Stimulated activated naive CD8-positive, alpha-beta T cell treated with anti-CD3 and anti-CD28 coated beads, Interleukin-15, amount 100 ng/mL, for 72 hours (primary cell): ENCODE measurements at places on chromosomes 7 and 10.

DNA sequence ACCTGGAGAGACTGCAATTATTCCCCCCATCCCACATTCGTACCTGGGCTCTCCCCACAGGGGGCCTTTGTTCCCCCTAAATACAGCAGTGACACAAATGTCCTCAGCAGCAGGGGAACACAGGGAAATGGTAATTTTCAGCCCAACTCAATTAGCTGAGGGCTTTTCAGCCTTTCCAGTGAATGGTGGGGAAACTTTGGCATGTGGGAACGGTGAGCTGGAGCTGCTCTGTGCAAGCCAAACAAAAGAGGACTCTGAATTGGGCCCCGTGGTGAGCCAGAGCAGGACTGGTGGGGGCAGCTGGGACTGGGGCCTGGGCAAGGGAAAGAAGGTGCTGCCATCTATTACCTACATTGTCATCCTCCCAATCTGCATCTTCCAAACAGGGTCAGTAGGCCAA lies 51.0 kb downstream of the FBXW4 start:
- no peak for DNase-seq

- no peak for DNase-seq
These were observed 2.9 kb upstream of the RALA start for GRCh38 chr7:39620486-39620885.

- no peak for DNase-seq
These were observed 218.1 kb downstream of the WDR11 start for GRCh38 chr10:121069061-121069850.

DNA sequence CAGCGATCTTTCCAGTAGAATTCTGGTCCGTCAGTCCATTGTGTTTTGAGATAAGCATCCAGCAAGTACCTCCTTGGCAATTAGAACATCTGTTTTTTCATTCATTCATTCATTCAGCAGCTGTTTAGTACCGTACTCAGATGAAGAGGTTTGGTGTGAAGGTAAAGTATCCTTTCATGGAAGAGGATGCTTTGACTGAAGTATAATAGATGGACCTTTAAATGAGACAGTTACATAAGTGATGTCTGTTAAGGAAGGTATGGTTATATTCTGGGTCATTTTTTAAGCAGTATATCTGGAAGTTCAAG lies 1.2 kb downstream of the MAPK8 start:
- no peak for DNase-seq

GRCh38 chr7:100024020-100024619 lies 8.7 kb downstream of the ZKSCAN1 start:
- no peak for DNase-seq

GRCh38 chr10:10792681-10793080 lies 225.0 kb upstream of the CELF2 start:
- no peak for DNase-seq

- DNase-seq, result no peak
These were observed 41.8 kb downstream of the CAMK2B start for GRCh38 chr7:44283381-44284211.

DNA sequence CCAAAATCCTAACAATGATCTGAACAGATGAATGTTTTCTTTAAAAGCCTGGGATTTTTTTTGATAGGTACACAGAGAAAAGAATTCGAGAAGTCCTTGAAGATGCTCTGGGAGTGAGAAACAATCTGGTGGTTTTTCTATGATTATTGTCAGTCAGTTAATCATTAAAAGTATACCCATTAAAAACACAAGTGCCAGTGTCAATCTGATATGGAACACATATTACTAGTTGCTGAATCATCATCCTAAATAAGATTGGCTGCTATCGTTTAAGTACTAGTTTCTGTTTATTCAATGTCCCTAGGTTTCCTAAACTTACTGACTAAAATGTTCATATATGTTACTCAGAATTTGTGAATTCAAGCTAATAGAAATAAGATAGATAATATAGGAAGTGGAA lies 16.1 kb downstream of the COL28A1 start:
- no peak for DNase-seq

DNA sequence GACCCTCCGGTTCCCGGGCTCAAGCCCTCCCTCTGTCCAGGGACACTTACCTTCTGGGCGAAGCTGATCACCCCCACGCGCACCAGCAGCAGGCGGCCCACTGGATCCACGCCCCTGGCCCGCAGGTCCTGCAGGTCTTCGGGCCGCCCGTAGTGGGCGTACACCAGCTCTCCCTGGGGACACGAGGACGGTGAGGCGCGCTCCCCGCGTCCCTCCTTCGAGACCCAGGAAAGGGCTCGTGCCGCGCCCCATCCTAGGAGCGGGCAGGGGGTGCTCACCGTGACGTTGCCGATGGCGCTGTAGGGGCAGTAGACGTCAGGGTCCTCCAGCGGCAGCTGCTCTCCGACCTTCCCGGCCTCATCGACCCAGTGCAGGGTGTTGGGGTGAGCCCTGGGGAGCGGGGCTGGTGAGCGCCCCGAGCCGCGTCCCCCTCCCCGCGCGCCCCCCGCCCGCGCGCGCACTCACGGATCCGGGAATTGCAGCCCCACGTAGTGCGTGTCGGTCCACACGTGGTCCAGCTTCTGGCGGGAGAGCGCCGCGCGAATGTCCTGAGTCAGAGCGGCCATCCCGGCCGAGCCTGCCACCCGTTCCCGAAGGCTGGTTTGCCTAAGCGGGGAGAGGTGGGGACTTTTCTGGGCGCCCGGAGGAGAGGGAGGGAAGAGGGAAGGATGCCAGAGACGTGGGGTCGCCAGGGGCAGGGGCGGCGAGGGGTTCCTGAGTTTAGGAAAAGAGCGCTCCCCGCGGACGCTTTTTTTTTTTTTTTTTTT lies 8.2 kb downstream of the TFR2 start:
- peak; percentile 75 for DNase-seq

DNA sequence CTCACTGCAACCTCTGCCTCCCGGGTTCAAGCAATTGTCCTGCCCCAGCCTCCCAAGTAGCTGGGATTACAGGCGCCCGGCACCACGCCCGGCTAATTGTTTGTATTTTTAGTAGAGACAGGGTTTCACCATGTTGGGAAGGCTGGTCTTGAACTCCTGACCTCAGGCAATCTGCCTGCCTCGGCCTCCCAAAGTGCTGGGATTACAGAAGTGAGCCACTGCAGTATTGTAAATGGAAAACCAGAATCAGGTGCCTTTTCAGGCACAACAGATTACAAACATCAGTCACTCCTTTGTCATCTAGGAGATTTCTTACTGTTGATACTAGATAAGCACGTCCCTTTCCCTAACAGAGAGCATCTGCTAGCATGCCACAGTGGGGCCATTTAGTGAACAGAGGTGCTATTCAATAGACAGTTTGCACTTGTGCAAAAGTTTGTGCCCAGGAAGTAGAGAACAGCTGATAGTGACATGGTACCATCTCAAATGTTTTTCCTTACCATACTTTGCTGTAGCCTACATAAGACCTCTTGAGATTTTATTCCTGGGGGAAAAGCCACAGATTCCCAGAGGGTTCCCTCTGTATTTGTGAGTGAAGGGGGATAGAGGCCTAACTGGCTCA lies 24.5 kb upstream of the WAC start:
- DNase-seq, result no peak

DNA sequence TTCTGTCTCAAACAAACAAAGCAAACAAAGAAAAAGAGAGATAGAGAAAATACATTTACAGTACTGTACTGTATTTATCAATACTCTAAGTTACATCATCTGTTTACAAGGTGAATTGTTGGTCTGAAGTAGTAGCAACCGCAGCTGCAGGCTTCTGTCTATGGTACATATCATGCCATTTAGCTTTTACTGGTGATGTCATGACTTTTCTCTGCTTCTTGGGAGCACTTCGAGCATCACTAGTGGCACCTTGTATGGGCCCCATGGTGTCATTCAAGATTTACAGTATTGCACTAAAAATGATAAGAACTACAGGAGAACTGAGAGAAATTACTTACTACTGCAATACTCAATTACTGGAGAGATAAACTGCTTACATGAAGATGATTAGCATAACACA lies 826.9 kb downstream of the CNTNAP2 start:
- DNase-seq, result no peak

DNA sequence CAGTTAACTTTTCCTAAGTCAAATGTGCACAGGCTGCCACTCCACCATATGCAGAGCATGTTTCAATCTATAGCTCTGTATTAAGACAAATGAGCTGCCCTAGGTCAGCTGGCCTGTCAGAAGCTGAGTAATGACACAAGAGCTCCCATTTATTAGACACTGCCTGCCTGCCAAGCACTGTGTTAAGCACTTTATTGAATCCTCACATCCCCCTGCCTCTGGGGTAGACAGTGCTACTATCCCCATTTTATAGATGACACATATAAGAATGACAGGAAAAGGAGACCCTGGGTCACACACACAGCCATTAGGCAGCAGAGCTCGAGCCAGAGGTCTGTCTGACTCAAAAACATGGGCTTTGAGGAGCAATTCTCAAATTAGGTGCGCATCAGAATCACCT lies 179.8 kb upstream of the PDE1C start:
- DNase-seq, result no peak

DNA sequence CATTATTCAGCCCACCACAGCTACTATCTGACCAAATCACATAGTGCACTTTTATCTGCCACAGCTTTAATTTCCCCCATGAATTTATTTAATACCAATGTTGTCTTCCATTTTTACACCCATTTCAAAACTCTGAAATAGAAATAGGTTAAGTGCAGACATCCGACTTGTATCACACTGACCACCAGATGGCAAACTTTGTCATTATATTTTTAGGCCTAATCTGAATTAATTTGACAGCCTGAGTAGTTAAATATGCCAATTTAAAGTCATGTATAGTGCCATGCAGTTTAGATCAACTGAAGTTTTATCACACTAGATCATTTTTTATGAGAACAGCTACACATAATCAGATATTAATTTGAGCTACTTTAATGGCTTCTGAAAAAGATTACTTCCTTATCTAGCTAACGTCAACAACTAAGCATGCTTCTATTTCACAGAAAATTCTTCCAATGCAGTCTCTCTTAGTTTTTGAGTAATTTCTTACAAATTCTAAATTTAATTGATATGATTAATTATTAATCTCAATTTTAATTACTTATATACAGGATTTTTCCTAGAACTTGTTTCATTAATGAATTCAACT lies 566.4 kb downstream of the GFRA1 start:
- no peak for DNase-seq

DNA sequence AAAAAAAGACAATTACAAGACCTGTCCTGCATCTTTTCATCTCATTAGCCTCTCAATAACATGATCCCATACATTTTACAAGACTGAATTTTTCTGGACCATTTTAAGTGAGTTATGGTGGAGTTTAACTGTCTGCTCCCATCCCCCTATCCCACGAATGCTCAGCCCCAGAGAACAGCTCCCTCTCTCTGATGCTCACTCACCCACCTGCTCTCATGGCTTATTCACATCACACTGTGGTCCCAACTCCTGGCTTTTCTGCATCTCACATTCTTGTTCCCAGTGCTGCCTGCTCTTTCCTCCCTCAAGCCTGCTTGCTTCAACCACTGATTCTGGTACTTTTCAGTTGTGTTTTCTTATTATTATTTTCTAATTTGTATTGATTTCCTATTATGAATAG lies 20.4 kb upstream of the CCSER2 start:
- DNase-seq, result no peak

DNA sequence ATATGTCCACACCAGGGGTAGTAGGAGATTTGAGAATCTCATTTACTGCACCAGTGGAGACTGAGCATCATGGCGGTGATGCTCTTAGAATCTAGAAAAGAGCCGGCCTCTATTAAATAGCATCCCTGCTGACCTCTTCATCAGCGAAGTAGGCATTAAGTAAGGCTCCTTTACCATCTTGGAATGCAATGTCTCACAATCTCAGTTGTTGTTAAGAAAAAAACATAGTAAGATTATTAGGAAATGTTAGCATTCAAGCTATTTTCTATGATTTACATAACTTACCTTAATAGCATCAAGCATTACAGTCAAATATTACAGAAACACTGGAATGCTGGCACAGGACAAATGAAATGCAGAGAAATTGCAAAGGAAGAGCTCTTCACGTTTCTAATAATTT lies 54.5 kb downstream of the ORC5 start:
- DNase-seq, result no peak

DNA sequence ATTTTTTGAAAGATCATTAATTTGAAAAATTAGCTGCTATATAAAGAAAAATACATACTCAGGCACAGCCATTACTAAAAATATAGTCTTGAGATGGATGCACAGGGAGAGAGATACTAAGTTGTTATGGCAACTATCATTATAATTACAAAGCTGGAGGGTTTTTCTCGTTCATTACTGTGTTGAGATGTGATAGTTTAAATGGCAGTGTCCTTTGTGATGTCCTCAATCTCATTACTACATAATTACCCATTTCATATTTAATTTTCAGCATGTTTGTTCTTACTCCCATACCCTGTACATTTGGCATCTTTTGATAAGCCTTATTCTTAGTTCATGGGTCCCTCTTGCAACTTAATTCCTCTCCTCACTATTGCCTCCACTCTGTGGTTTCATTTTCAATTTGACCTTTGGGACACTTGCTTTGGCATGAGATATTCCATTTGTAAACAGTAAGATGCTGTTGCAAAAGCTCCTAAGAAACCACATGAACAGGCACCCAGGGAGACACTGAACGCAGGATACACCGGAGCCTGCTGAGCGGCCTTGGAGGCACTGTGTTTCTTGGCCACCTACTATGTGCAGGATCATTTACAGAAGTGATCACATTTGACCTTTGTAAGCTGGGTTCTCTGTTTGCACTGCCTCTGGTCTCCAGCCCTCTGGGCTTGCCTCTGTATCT lies 4.8 kb upstream of the CPXM2 start:
- no peak for DNase-seq

DNA sequence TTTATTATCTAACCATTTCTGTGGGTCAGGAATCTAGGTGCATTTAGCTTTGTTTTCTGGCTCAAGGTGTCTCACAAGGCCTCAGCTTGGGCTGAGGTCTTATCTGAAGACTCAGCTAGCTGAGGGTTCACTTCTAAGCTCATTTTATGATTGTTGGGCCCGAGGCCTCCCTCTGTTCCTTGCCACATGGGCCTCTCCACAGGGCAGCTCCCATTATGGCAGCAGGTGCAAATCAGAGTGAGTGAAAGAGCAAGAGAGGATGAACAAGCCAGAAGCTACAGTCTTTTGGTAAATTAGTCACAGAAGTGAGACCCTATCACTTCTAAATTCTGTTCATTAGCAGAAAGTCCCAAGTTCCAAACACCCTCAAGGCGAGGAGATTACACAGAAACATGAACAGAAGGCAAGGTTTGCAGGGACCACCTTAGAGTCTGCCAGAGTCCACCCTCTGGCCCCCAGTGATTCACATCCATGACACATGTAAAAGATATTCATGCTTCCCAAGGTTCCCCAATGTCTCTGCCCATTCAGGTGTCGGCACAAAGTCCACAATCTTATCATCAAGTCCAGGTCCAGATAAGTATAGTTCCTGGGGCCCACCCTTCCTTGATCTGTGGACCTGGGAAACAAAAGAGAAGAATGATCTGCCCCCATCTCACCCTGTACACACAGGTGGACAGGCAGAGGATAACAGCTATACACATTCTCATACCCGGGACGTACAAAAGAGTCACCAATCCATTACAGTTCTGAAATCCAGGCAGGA lies 23.7 kb downstream of the FIGNL1 start:
- no peak for DNase-seq
